ENCODE measurements at places on chromosomes 2 and 18. TPM values are rescaled to one million over a fixed set of nuclear protein-coding genes. Genes with fewer than 3 reads are reported as not detected.
A peak's percentile ranks its signal among the peaks of the same experiment; 100 is the strongest.

LCT gene
- total RNA-seq, result under 0.01 TPM

LOXHD1 gene
- total RNA-seq, result not detected

DNA sequence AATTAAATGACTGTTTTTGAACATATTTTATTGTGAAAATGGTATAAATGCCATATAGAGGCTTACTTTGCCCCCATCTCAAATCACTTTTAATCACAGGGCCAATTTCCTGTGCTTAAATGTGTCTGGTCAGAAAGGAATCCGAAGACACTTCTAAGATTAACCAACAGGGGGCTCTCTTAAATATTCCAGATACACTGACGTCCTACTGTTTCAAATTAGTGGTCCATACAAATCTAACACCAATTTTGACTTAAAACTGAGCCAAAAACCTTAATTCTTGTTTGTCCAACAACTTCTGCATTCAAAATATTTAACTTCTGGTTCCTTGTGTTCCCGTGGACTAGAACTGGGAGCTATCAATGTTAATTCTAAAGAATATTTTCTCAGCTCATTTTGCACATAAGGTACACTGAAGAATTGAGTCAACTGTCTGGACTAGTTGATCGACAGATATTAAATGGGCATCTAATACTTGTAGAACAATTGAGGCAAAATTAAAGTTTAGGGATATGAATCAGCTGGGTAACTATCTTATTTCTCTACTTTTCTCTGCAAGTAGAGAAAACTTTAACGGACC is 557.5 kb downstream of the ARHGAP15 start:
- DNase-seq, result peak; percentile 63

DNA sequence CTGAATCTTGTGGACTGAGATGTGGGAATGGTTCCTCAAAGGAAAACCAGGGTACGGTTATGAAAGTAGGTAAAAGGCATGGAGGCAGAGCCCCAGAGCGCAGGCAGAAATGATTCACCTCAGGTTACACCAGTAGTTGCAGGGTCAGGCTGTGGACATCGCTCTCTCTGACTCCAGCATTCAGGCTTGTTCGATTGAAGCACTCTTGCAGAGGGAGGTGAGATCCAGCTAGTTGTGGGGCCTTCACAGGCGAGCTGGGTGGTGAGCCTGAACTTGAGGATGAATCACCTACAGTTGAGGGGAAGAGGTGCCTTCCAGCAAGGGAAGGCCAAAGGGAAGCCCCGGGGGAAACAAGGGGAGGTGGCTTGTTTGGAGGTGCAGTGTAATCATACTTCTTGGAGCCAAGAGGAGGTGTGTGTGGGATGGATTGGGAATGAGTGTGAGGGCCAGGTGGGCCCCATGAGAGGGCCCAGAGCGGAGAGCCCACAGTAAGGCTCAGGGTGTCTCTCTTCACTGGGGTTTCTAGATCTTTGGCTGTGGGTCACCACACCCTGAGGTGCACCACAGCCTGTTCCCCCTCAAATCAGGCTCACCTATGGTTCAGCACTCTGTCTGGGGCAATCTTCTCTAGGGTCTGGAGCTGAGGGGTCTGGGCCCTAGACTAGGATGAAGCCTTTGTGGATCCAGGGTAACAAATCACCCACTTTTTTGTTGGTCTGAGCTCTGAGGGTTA is 48.5 kb upstream of the MCFD2 start:
- DNase-seq, result peak; percentile 69

DNA sequence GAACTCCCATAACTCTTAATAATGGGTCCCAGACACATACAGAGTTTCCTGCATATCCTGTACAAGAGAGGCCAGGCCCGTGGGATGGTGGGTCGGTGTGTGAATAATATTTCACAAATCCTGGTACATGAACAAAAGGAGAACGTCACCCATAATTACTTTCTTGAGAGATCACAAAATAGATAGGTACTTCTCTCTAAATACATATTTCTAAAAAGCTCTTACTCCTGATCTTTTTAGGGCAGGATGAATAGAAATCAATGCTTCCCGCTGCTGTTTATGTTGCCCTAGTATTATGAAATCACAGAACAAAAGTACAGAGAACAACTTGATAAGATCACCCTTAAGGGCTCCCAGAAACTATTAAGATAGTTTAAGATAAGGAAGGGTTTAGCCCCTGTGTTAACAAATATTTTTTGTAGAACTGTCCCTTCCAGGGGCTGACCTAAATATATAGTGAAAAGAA is 5.4 kb downstream of the IRS1 start:
- DNase-seq, result peak; percentile 49

UPP2 gene
- not detected for total RNA-seq

Data from fibroblast of lung (primary cell).